ENCODE measurements at places on chromosomes 2 and 18.

GRCh38 chr2:200640176-200640575 lies 54.4 kb downstream of the AOX1 start:
- DNase-seq, result no peak

GRCh38 chr2:189477756-189478155 lies 36.5 kb downstream of the WDR75 start:
- no peak for DNase-seq

GRCh38 chr2:140643761-140644187 lies 1487.0 kb downstream of the LRP1B start:
- DNase-seq, result no peak

DNA sequence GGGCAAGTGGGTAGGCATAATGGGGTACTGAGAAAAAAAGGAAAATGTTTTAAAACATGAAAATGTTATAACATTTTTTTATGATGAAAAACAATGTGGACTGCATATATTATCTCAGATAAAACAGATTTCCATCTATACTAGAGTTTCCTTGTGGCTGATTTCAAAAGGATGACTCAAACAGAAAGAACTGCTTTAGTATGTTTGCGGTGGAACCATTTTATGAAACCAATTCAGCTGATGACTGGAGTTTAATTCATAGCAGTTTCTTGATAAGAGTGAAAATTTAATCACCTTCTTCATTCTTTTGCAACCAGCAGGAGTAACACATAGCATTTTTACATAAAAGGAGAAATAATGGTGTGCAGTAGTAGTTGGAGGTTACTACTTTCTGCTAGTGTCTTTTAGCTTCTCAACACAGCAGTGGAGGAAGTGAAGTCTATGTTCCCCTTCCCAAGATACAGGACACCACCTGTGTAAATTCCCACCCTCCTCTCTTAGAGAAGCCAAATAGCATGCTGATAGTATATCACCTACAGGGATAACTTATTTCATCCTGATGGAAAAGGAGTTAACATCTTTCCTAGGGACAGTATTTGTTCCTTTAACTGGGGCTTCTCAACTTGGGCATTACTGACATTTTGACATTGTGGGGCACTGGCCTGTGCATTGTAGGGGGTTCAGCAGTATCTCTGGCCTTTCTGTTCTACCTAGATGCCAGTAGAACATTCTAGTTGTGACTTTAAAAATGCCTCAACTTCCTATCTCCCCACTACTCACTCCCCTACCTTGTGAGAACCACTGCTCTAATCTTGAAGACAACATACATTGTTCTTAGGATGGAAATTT lies 29.9 kb downstream of the PELI1 start:
- no peak for DNase-seq

DNA sequence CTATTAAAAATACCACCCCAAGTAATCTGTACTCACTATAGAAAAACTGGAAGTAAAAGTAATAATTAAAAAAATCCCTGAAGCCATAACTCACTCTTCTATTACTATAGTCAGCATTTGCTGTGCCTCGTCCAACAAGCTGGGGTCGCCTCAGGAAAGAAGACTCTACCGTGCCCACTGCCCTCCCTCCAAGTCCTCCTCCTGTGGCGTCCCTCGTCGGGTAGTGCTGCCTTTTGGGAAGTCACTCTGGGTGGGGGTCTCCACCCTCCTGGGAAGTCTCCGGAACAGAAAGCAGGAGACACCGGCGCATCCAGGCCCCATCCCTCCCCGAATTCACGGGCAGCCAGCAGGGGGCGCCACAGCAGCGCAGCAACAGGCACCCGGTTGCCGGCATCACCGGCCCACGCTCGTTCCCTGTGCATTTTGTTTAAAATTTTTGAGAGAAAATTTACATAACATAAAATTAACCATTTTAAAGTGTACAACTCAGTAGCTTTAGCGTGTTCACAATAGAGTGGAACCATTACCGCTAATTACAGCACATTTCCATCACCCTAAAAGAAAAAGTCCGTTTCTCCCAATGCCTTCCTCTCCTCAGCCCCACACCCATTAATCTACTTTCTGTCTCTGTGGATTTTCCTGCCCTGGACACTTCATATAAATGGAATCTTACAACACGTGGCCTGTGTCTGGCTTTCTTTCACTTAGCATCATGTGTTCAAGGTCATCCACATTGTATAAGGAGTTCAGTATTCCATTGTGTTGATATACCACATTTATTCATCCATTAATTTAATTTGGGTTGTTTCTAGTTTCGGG lies 62.2 kb downstream of the ADNP2 start:
- peak; percentile 77 for DNase-seq

- no peak for DNase-seq
Measured at GRCh38 chr18:25310045-25310444, 41.9 kb downstream of the ZNF521 start.

DNA sequence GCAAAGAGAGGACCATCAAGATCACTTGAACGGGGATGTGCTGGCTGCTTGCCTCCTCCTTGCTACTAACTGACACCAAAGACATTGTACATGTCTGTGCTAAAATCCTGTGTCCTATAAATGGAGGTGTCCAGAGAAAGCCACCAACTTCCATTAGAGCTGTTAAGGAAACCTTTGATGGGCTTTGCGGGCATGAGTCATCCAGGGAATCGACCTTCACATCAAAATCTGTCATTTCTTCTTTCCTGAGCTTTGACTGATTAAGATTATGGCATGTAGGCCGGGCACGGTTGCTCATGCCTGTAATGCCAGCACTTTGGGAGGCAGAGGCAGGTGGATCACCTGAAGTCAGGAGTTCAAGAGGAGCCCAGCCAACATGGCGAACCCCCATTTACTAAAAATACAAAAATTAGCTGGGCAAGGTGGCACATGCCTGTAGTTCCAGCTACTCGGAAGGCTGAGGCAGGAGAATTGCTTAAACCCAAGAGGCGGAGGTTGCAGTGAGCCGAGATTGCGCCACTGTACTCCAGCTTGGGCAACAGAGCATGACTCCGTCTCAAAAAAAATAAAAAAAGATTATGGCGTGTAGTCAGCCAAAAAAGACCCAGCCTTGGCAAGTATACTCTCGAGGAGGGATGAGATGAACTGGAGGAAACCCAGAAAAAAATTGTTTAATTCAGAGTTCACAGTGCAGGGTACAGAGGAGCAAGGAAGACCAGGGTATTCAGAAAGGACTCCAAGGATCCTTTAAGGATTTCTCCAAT lies 115.8 kb downstream of the CABLES1 start:
- no peak for DNase-seq

GRCh38 chr18:3655254-3656050 lies 205.5 kb downstream of the TGIF1 start:
- DNase-seq, result no peak

GRCh38 chr2:12502759-12503158 lies 214.0 kb upstream of the TRIB2 start:
- DNase-seq, result peak; percentile 50

- no peak for DNase-seq
Measured at GRCh38 chr2:205496370-205496769, 185.9 kb upstream of the NRP2 start.

GRCh38 chr2:126784621-126785020 lies 114.1 kb upstream of the TEX51 start:
- DNase-seq, result no peak

DNA sequence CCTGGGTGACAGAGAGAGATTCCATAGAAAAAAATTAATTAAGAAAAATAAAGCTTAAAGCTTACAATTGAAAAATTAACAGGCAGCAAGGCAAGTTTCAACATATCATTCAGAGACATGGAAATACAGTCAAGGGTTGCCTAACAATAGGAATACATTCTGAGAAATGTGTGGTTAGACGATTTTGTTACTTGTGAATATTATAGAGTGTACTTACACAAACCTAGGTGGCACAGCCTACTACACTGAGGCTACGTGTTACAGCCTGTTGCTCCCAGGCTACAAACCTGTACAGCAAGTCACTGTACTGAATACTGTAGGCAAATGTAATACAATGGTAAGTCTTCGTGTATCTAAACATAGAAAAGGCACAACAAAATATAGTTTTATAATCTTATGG lies 27.7 kb upstream of the ZBTB7C start:
- no peak for DNase-seq

DNA sequence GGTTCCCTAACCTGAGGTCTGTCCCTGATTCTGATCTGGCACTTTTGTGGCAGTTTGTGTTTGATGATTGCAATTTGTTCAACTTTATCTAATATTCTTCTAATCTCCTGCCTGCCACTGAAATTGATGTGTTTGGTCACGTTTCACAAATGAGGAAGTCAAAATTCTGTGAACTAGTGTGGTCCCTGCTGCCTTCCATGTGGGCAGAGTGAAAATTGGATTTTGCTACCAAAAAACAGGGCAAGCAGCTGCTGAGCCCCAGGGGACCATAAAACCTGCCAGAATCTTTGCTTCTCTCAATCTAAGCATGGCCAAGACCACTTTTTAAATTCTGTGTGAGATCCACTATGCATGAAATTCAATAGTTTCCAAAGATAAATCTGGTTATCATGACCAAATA lies 195.5 kb upstream of the CYRIA start:
- no peak for DNase-seq

DNA sequence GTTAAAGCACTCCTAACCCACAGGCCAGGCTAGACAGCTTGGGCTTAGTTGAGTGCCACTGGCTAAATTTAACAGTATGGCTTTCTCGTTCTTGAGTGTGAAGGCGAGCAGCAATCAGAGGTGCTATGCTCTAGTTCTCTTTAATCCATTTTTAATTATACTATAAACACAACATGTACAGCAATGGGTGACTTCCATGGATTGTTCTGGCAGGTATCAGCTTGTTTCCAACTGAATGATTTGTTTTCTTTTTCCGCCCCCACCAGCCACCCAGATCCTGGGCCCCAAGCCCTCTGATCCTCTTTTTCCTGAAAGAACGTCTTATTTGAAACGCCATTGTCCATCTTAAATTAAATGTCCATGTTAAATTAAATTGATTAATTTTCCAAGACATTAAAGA lies 244.8 kb downstream of the IKZF2 start:
- DNase-seq, result no peak

GRCh38 chr18:22257022-22257543 lies 87.7 kb downstream of the GATA6 start:
- DNase-seq, result no peak
